ENCODE measurements at places on chromosomes 4 and X.

GRCh38 chrX:23263892-23264291 lies 70.8 kb upstream of the PTCHD1 start:
- no peak for DNase-seq

- DNase-seq: peak; percentile 21
Observed at GRCh38 chr4:108166441-108167315, 2.1 kb downstream of the LEF1 start.

GRCh38 chr4:99645036-99645435 lies 12.6 kb downstream of the C4orf54 start:
- DNase-seq: no peak

- no peak for DNase-seq
Observed at GRCh38 chr4:135838889-135839288, 1637.3 kb upstream of the PABPC4L start.

- no peak for DNase-seq
Observed at GRCh38 chrX:110318664-110318968, 731 bp upstream of the AMMECR1 start.

GRCh38 chr4:151771664-151772063 lies 10.9 kb upstream of the GATB start:
- DNase-seq: no peak

GRCh38 chr4:76342191-76342590 lies 35.7 kb downstream of the STBD1 start:
- no peak for DNase-seq

- DNase-seq: no peak
Observed at GRCh38 chr4:13539619-13540445, 4.5 kb downstream of the NKX3-2 start.

DNA sequence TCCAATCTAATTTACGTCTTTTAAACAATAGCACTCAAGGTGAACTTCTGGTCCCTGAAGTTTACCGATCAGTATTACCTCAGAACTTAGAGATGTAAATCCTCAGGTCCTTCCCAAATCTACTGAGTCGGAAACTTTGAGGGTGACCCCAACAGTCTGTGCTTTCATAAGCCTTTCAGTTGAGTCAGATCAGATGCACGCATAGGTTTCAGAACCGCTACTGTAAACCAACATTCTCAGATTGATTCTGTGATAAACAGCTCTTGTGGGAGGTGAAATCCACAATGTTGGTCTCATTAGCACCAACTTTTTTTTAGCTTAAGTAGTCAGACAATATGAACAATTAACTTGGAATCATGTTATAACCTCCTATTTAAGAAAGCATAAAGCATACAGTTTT lies 86.0 kb downstream of the WWC2 start:
- DNase-seq: no peak
